Stimulated activated CD8-positive, alpha-beta memory T cell treated with anti-CD3 and anti-CD28 coated beads, Interleukin-15, amount 100 ng/mL, for 24 hours (primary cell): ENCODE measurements at places on chromosomes 7 and 10.

DNA sequence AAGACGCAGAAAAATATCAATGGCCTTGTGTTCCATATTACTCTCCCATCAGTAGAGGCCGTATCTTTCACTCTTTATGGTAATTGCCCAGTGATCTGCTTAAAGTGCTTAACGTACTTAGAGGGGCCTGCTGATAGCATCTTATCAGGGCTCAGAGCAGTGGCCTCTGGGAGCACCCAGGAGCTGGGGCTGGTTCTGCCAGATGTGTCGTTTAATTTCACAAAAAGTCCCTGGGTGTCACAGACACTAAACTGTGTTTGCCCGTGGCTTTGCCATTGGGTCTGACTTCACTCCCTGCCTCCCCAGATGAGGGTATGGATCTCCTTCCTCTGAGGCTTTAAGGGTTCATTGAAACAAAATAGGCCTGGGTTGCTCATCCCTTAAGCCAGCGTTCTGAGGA, 435.3 kb downstream of the GATA3 start:
- DNase-seq, result no peak

- DNase-seq, result no peak
Observed at GRCh38 chr10:130873636-130874035, 437.9 kb downstream of the TCERG1L start.

DNA sequence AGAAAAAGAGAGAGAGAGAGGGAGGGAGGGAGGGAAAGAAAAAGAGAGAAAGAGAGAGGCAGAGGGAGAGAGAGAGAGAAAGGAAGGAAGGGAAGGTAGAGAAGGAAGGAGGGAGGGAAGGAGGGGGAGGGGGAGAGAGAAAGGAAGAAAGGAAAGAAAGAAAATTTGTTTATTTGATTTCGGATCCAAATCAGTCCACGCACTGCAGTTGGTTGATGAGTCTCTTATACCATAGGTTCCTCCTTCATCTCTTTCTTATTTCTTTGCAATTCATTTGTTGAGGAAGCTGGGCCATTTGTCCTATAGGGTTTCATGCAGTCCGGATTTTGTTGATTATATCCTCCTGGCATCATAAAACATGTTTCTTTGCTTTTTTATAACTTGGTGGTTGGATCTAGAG, 34.4 kb downstream of the AIFM2 start:
- no peak for DNase-seq

DNA sequence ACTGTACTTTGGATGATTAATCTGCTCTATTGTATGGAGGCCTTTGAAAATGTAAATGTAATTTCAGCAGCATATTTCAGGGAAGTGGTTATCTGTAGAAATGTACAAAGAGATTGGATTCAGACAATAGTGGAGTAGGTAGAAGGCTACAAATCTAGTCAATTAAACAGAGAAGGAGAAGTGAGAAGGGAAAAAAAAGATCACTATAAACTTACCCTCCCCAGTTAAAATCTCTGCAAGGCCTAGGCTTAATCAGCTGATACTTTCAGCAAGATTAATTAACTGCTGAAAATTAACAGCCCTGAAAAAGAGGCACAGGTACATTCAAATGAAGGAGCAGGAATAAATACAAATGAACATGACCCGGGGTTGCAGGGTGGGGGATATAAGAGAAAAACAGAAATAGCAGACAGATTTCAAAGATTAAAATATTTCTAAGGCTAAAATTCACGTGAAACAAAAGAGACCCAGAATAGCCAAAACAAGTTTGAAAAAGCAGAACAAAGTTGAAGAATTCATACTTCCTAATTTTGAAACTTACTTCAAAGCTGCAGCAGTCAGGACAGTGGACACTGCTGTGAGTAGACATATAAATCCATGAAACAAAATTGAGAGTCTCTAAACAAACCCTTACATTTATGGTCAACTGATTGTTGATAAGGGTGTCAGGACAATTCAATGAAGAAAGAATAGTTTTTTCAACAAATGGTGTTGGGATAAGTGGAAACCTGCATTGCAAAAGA, 96.0 kb downstream of the NRCAM start:
- DNase-seq, result no peak

DNA sequence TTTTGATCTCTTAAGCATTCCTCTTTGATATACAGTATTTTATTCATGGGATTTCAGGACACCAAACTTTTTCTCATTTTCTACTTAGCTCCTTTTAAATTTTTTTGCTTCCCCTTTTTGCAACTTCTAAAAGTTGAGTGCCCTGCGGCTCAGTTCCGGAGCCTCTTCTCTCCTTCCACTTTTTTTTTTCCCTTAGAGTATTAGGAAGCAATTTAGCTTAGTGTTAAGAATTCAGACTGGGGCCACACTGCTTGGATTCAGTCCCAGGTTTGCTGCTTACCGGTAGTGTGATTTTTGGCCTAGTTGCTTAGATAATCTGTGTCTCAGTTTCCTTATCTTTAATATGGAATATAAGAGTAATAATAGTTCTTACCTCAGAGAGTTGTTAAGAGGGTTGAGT, 3.4 kb downstream of the STAM start:
- no peak for DNase-seq

GRCh38 chr10:62719061-62719460, 85.5 kb upstream of the ADO start:
- DNase-seq, result no peak

DNA sequence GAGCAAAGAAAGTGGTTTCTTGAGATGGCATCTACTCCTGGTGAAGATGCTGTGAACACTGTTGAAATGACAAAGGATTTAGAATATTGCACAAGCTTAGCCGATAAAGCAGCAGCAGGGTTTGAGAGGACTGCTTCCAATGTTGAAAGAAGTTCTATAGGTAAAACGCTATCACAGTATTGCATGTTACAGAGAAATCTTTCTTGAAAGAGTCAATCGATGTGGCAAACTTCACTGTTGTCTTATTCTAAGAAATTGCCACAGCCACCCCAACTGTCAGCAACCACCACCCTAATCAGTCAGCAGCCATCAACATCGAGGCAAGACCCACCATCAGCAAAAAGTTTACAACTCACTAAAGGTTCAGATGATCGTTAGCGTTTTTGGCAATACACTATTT, 59.9 kb downstream of the SLC29A4 start:
- no peak for DNase-seq

- DNase-seq, result no peak
Observed at GRCh38 chr10:112390125-112390703, 16.3 kb downstream of the ACSL5 start.

DNA sequence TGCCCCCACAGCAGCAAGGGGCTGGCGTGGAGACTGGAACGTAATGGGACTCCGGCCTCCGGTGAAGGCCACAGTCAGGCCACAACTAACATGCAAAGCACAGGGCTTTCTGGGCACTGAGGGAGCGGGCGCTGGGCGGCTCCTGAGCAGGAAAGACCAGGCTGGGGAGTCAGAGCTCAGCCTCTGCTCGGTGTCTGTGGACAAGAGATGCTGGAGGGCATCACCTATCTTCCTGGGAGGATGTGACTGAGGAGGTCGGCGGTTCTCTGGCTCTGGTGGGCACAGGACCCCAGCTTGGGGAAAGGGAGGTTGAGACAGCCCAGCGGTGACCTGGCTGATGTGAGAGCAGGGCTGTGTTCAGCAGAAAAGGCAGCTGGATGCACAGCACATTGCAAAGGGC, 11.7 kb downstream of the CNPY1 start:
- DNase-seq, result no peak

DNA sequence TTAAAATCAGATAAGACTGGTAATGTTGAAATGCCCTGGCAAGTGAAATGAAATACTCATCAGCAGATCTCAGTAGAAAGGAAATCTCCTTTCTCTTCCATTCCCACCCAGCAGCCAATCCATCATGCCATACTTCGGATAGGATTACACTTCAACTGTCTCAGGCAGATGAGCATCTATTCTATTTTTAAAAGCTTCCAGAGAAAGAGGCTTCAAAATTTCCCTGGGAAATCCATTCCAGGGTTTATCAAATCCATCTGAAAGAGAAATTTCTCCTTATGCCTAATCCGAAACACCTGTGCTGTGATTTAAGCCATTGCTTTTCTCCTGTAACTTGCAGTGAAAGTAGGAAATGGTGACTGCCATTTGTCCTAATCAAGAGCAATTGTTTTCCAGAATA, 60.4 kb upstream of the RAPGEF5 start:
- DNase-seq, result no peak

DNA sequence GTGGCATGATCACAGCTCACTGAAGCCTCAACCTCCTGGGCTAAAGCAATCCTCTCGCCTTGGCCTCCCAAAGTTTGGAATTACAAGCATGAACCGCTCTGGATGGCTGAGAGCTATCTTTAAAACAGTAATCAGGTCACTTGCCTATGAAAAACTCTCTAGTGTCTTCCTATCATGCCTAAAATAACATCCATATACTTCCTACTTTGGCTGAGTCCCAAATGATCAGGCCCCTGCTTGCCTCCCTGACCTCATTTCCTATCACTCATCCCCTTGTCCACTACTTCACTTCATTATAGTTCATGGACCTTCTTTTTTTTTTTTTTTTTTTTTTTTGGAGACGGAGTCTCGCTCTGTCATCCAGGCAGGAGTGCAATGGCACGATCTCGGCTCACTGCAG, 28.0 kb downstream of the SEPTIN7 start:
- DNase-seq, result no peak

DNA sequence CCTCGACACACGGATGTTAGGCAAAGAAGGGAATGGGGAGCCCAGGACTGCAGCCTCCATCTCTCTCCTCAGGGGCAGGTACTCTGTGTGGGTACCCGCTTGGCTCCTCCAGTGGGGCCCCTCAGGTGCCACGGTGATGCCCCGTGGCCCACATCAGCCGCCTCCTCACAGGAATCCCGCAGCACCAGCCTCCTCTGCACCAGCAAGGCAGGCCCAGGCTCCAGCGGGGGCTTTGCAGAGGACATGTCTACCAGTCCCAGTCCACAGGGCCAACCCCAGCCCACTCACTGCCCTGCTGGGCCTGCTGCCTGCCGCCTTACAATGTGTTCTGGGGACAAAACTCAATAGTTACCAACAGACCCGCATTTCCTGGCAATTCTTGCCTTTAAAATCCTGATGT, 61.6 kb upstream of the ADGRA1 start:
- DNase-seq, result no peak

DNA sequence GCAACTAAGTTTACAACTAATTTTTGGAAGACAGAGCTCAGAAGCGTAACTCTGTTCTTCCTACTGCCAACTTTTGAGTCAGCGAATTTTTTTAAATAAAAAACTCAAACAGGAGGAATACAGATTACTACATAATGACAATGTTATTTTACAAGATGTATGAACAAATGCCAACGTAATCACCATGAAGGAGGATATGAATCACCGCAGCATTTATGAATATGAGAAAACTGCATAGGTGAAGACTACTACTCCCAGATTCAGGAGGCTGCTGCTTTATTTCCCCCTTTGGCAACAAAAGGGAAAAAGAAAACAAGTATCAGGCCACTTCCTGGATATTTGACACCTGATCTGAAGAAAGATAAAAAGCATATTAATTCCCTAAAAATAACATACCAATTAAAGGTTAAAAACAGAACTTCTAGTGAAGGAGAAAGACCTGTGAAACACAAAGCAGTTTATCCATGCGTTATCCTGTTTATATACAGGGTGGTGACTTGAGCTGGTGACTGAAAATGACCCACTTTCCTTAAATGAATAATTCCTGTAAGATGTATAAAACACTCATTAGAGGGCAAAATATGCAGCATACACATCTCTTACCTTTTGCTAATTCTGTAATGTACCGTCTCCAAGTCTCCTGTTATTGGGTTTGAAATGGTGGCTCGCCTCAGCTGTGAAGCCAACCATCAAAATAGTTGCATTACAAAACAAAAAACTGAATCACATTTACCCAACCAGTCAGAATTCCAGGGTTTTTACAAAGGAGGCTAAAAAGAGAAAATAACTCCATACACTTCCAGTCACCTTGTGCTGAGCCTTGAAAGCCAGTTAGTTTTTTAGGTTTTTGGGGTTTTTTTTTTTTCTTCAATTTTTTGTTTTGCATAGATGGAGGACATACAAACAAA, 52.0 kb downstream of the P4HA1 start:
- no peak for DNase-seq

GRCh38 chr10:80122110-80122710, 10.3 kb upstream of the PLAC9 start:
- no peak for DNase-seq

GRCh38 chr7:77353407-77353721, 62.8 kb downstream of the GSAP start:
- DNase-seq, result no peak

DNA sequence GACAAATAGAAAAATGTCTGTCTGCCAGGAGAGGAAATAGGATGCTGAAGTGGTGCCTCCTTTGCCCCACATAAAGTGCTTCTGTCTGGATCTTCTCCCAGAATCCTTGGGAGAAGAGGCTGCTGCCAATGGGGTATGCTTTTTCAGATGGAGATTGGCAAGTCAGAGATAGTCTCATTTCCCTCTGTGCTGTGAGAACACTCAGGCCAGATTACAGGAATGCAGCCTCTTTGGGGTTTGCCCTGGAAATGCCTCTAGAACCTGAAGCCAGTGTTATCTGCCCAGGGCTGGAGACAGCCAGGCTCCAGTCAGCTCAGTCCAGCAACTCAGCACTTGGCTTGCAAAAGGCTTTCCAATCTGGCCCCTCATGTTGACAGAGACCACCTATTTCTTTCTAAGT, 119.1 kb upstream of the PHYHIPL start:
- DNase-seq, result no peak

GRCh38 chr7:67423065-67423464, 426.4 kb downstream of the TYW1 start:
- no peak for DNase-seq

DNA sequence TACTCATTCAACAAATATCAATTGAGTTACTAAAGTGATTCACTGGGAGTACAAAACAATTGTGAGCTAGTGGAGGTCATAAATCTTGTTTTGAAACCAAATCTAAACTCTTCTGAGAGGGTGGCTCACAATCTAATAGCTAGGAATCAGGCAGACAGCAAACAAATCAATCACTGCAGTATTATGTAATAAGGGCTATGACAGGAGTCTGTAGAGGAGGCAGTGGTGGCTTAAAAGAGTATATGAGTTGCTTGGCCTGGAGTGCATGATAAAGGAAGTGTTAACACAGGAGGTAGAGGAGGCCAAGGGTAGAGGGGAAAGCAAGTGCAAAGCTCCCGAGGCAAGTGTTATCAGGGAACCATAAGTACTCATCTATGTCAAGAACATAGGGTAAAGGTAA, 16.5 kb downstream of the MYPN start:
- no peak for DNase-seq

GRCh38 chr7:145848691-145849090, 267.9 kb upstream of the CNTNAP2 start:
- no peak for DNase-seq

- no peak for DNase-seq
Observed at GRCh38 chr10:75995720-75996119, 564.3 kb downstream of the LRMDA start.

- DNase-seq, result no peak
Observed at GRCh38 chr7:137904833-137905232, 58.1 kb upstream of the DGKI start.

DNA sequence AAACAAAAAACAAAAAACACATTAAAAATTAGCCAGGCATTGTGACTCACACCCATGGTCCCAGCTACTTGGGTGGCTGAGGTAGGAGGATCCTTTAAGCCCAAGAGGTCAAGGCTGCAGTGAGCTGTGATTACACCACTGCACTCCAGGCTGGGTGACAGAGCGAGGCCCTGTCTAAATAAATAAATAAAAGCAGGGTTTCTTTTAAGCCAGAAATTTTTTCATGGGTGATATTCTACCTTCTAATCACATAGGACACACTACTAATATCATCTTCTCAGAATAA, 14.2 kb upstream of the SVIL start:
- no peak for DNase-seq
